ENCODE measurements at places on chromosomes 1 and 21. TPM values are rescaled to one million over a fixed set of nuclear protein-coding genes. Genes with fewer than 3 reads are reported as not detected.

ZBTB21 gene
- total RNA-seq: 18.1 TPM

OPRD1 gene
- 1.8 TPM for total RNA-seq

COL6A1 gene
- 193 TPM for total RNA-seq

EFCAB7 gene
- 4.2 TPM for total RNA-seq

CHIT1 gene
- not detected for total RNA-seq

GBP3 gene
- not detected for total RNA-seq

ATP1A2 gene
- 3.0 TPM for total RNA-seq

DNA sequence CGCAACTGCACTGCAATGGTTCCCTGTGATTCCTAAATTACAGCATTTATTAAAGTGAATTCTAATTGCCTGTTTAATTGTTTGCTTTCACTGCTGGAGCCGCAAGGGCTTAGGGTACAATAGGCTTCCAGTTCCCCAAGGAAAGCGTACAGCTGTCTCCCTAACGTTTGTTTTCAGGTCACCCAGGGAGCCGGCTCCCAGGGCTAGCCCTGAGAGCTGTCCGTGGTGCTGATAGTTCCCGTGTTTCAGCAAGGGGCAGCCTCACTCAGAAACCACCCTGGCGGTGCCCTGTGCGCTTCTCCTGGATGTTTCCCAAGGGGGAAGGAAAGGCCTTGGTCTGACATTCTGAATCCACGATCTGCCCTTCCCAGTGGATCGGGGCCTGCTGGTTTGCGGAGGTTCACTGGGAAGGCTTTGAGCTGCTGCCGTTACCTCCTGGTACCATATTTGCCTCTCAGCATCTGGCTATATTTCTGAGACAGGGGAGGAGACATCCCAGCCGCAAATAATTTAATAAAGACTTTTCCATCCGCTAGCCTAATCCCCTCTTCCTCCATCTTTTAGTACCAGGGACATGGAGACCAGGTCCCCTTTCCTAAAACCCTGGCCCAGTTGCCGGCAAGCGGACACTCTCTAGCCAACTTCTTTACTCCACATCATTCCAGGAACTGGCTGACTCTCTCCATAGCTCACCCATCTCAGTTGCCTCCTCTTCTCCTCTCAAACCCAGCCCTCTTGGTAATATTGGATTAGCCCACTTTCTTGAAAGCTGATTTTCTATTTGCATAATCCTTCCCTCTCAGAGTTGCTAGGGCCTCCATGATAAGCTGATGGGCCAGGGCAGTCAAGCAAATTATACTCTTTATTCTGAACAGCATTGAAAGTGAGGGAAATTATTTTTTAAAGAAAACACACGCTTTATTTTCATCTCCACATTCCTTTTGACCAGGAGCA, 149.0 kb downstream of the IGSF21 start:
- peak; percentile 85 for DNase-seq

- no peak for DNase-seq
Observed at GRCh38 chr1:101000131-101000873, 25.3 kb downstream of the DPH5 start.

DNA sequence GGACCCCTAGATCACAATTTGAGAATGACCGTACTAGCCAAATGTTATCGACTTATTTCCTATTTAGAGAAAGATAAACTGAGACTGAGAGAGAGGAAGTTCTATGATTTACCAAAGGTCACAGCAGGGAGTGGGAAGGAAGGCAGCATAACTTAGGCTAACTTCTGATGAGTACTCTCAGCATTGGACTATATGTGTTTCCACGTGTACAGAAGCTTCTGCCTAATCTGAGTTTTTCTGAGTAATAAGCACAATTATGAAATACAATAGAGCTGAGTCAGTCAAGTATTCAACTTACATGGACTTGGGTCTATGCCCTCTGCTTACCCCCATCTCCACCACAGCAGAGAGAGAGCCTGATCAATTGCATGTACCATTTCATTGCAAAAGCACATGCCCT, 88.1 kb upstream of the HIVEP3 start:
- no peak for DNase-seq

- DNase-seq: no peak
Observed at GRCh38 chr1:92817137-92817697, 14.6 kb upstream of the RPL5 start.

DNA sequence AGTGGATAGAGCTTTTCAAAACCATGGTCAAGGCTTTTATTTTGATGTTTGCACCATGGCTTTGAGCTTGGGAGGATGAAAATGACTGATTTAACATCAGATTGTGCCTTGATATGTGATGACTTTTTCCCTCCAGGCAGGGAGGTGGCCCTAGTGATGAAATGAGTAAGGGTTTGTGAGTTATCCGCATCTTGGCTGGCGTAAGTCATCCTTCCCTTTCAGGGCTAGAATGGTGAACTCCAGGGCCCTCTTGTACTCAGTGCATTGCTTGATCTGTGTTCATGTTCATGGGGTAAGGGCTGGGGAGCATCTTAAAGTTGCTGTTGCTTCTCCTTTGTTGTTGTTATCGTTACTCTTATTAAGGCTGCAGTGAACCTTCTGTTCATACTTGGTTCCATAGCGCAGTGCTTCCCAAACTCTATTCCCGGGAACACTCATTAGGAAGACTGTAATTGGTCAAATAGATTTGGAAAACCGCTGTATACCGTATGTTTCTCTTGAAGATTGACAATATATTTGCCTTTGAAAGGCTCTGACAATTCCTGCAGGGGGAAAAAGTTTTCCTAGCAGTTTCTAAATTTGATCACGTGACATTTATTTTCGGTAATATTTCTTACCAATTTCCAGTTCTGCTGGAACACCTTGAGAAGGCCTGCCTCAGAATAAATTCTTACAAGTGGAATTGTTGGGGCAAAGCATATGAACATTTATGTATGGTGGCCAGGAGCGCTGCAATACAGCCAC, 23.1 kb downstream of the GPR137B start:
- no peak for DNase-seq

DNA sequence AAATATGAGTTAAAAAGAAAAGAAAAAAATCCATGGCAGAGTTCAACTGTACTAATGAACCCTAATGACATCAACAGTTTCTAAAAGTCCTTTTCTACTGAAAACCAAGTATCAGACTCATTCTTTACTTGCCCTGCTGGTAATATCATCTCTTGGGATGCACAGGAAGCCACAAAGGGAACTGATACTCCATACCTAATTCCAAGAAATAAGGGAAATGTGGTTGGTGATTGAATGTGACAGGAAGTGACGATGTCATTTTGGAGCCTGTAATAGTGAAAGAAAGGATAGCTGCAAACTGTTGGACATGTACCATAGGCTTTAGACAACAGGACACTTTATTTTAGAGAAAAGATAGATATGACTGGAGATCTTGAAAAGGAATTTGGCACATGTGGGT, 98.7 kb upstream of the VAV3 start:
- DNase-seq: no peak

DNA sequence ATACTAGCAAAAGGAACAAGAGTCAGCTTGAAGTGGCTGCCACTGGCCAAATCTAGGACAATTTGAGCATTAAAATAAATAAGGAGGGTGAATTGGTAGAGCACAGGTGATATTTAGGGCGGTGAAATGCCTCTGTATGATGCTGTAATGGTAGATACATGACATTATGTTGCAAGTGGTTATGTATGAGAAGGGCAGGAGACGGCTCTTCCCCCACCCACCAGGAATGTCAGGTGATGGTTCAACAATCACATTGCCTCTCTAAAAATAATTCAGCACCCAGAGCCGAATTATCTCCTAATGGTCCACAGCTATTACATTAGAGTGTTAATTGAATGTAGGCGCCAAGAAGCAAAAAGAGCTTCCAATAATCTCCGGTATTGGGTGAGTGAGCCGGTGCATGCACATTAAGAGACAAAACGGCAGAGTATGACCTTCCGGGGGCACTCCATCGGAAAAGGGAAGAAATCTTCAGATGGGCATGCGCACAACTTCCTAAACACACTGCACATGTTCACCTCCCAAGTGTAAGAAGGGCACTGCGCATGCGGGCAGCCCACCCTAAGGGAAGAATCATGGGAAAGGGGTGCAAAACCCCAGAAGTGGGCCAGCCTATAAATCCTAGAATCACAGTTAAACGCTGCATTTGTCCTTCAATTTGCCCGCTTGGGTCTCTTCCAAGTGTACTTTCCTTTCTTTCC, 6.8 kb upstream of the IFNAR1 start:
- no peak for DNase-seq

GRCh38 chr1:174297351-174297750, 138.0 kb downstream of the RABGAP1L start:
- DNase-seq: peak; percentile 68

- no peak for DNase-seq
Observed at GRCh38 chr1:58874342-58874741, 90.5 kb upstream of the JUN start.

DNA sequence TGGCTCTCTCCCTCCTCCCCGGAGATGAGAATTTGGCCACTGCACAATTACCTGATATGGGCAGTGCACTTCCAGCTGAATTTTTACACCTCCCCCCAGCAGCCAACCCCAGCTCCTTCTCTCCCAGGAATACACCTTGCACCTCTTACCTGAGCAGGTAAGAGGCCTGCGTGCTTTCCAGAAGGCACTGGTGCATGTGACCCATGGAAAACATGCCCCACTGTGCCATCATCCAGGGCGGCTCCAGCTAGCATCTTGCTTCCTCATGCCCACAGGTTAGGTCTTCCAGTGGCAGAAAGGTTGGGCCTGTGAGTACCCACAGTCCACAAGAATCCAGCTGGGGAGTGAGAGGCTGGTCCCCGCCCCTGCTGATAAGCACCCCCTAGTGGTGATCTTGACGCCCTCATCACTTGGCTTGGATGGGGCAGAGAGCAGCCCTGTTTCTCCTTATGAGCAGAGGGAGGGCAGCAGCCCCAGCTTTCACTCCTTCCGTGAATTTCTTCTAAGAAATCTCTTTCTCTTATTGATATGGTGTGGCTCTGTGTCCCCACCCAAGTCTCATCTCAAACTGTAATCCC, 57.8 kb downstream of the EDARADD start:
- peak; percentile 74 for DNase-seq

- no peak for DNase-seq
Observed at GRCh38 chr1:109573785-109574184, 25.4 kb downstream of the GNAI3 start.

DNA sequence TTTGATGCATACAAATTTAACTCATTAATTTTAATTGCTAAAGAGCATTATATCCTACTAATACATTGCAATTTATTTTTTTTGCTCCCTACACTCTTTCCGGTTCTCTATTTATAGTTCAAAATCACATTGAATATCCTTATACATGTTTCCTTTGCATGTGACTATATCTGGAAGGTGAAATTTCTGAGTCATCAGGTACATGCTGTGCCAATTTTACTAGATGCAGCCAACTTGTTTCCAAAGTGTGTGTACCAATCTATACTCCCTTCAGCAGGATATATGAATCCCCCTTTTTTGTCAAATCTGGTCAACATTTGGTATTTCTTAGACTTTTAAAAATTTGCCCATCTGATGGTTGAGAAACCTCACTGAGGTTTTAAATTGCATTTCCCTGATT, 602.9 kb upstream of the CAMK1G start:
- DNase-seq: no peak

DNA sequence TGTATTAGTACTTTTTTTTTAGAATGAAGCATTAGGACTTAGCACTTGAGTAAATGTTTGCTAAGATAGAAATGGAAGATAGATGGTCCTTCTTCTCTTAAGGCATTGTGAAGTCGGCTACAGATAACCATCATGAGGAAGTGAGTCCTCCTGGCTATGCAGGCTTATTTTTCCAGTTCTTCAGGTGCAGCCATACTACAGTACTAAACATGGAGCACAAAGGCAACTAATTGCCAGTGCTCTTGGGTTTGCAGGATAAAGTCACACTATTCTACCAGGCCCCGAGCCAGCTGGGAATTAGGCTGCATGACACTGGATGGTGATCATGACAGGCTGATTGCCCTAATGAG, 197.3 kb upstream of the SGIP1 start:
- DNase-seq: no peak

- no peak for DNase-seq
Observed at GRCh38 chr21:36125512-36126207, 9.2 kb upstream of the CBR3 start.

- DNase-seq: no peak
Observed at GRCh38 chr1:46725736-46726108, 6.8 kb upstream of the EFCAB14 start.

GRCh38 chr1:15973772-15974171, 2.1 kb downstream of the ZBTB17 start:
- DNase-seq: no peak

GRCh38 chr1:93964777-93965200, 55.6 kb upstream of the GCLM start:
- no peak for DNase-seq

DNA sequence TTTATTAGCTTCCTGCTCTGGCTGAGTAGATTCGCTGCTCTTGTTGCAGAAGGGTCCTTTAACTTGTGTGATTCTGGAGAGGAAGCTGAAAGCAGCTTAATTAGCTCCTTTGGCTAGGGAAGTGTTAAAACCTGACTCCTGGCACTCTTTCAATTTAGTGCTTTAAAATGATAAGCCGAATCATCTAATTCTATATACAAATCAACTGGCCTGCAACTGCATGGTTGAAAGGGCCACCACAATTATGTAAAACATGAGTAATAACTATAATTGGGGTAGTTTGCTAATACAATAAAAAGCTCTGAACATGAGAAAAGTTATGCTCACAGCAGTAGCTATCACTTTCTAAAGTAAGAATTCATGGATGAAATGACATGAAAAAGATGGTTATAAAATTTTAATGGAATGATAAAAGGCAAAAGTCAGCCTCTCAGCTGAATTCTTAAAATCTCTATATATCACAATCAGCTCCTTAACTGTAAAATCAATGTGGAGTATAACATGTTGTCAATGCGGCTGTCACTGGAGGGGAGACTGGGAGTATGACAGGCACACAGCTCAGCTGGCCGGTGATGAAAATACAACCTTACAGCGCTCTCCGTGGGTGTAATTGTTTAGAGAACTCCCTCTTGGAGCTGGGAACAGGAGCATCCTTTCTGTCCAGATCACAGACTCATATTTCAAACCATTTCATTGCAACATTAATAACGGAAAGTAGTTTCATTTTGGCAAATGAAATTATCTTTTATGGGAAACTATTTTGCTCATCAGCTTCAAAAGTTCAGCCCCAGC, 324.4 kb downstream of the KCTD3 start:
- DNase-seq: no peak

DNA sequence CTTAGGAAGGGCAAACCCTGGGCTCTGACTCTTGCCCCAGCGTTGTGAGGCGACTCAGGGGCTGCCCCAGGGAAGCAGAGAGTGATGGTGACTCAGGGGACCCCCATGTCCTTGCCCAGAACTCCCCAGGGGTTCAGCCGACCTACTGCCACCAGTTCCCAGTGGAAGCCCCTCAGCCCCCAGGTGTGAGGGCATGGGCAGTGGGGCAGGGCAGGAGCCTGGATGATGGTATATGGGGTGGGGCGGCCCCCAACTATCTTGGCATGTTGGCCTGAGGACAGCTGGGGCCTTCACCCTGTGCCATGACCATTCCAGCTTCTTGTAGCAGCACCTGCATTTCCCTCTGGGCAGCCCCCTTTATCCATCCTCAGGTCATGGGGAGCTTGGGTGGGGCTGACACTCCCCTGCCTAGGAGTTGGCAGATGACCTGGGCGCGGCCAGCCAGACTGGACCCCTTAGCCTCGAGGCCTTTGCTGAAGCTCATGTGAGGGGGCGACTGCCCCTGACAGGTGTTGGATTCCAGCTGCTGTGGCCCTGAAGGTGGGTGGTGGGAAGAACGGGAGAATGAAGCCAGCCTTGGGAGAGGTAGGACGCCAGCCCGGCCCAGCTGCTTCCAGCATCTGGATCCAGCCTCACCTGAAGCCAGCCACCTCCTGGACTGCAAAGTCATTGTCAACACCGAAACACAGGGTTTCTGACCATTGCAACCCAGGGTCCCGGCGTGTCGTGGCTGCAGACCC, 1.8 kb upstream of the FNDC10 start:
- no peak for DNase-seq

All from H9 (cell line).